ENCODE measurements at places on chromosomes 13 and 19.
A peak's percentile ranks its signal among the peaks of the same experiment; 100 is the strongest.

GRCh38 chr19:17553256-17553655, 2.2 kb upstream of the COLGALT1 start:
- no peak for DNase-seq

DNA sequence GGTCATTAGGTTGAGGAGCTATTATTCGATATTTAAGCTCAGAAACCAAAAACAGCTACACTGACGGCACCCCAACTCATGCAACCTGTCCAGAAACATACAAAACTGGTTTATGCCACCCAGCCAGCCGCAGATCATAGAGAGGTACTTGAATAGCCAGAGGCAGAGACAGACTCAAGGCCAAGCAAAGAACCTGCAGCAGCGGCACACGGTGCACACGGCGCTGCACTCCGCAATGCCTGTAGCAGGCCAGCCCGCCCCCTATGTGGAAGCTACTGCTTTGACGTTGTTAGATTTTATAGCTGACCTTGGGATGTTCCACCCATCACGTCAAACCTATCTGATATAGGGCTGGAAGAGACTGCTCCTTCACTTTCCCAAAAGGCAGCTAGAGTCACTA, 11.9 kb upstream of the DHRS12 start:
- no peak for DNase-seq

GRCh38 chr13:94218951-94219350, 260.5 kb downstream of the DCT start:
- no peak for DNase-seq

DNA sequence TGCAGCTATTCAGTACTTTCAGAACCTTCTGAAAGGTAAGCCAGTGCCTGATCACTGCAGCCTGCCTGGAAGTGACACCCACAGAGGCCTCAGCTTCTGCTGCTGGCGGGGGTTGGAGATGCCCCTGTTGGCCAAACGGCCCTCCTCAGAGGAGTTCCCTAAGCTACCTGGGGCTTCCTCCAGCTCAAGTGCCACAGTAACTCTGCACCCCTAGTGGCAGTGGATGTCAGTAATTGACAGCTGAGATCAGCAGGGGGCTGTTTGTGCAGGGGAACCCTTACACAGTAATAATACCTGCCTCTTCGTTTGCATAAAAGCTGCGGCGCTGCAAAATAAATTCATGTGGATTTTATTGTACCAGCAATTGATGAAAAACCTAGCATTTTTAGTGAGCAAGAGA, 28.9 kb downstream of the TDRD12 start:
- no peak for DNase-seq

DNA sequence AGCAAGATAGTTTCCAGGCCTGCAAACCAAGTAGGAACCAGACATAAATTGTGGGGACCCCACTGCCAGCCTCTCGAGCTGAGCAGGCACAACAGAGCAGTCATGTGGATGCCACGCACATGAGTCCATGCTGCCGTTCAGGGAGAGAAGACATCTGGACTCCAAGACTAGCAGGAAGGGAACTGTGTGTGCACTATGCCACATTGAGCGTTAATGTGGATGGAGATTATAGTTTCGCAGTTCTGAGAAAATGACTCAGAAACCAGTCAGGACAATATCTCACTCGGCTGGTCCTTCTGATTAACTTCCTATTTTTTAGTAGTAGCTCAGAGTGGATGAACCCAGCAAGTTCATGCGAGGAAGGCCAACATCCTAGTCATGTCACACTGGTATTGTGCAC, 124.9 kb downstream of the CRYL1 start:
- no peak for DNase-seq

- DNase-seq = no peak
Observed at GRCh38 chr19:49200238-49200862, 42.8 kb downstream of the TRPM4 start.

- no peak for DNase-seq
Observed at GRCh38 chr19:1076046-1076386, 9.0 kb downstream of the ARHGAP45 start.

GRCh38 chr19:16084067-16084685, 7.9 kb downstream of the TPM4 start:
- DNase-seq = no peak

DNA sequence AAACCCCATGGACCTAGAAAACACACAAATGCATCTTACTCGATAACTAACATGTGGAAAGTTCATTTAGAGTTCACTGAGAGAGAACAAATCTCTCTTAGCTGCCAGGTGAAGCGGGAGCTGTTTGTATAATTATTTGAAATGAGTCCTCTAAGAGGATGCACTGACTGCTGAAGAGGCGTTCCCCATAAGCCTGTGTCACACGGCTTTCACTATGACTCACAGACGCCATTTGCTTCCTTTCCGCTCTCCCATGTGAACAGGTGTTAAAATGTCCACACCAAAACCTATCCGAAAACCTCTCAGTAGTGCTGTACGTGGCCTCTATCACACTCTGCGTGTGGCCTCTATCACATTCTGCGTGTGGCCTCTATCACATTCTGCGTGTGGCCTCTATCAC, 101.8 kb downstream of the SOX1 start:
- no peak for DNase-seq

DNA sequence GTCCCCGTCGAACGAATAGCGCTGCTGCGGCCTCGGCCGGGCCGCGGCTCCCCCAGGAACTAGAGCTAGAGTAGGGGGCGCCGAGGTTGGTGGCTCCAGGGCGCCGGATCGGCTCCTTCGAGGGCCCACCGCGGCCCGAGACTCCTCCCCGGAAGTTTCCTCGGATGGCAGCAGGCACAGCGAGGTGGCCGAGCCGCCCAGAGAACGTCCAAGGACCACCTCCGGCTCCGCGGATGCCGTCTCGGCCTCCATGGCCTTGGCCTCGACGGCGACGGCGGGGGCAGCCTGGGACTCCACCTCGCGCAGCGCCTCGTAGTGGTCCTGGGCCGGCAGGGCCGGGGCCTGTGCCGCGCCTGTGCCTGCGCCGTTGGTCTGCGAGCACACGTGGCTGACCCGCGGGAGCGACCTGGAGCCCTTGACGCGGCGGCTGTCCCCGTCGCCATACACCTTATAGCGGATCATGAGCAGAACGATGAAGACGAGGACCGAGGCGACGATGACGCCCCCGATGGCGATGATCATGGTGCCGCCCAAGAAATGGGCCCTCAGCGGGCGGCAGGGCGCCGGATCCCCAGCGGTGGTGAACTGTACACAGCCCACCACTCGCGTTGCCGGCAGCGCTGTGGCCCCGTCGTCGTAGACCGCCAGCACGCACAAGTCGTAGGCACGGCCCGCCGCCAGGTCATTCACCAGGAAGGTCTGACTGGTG, 11.8 kb downstream of the IFNL1 start:
- no peak for DNase-seq

- no peak for DNase-seq
Observed at GRCh38 chr19:18613589-18614234, 1.0 kb downstream of the TMEM59L start.

- DNase-seq = no peak
Observed at GRCh38 chr13:47853236-47853635, 147.8 kb downstream of the SUCLA2 start.

DNA sequence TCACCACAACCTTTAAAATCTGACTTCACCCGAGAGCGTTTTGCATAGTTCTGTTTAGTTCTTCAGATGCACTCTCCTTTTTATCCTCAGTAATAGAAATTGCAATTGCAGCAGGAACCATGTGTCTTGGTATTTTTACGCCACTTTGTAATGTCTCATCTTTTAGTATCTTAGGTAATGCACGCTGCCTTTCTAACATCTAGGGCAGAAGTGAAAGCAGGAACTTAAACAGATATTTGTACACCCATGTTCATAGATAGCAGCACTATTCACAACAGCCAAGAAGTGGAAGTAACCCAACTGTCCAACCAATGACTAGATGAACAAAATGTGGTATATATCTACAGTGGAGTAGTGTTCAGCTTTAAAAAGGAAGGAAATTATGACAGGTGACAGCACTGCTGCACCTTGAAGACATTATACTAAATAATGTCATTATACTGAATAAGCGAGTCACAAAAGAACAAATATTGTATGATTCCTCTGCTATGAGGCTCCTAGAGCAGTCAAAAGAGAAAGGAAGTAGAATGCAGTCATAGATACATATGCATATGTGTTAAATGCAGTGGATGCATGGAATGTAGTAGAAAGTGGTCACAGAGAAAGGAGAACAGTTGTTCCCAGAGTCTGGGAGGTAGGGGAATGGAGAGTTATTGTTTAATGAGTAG, 105.9 kb upstream of the GJB6 start:
- no peak for DNase-seq

DNA sequence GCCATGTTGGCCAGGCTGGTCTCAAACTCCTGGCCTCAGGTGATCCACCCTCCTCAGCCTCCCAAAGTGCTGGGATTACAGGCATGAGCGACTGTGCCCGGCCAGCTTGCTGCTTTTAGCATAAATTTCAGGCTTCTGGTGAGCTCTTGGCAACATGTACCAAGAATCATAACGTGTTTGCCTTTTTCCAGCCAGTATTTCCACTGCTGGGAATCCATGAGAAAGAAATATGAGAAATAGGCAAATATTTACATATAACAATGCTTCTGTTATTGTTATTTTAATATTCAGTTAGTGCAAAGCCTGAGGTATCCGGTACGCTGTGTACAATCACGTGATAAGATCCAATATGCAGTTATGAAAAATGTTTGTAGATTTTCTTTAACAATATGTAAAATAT, 29.2 kb upstream of the CERS4 start:
- DNase-seq = no peak

- DNase-seq = no peak
Observed at GRCh38 chr19:56139847-56140582, 1.1 kb upstream of the ZNF444 start.

- no peak for DNase-seq
Observed at GRCh38 chr13:50450279-50450678, 393.2 kb downstream of the DLEU7 start.

- peak; percentile 71 for DNase-seq
Observed at GRCh38 chr19:51926784-51927741, at the start of gene ZNF613. Gene ZNF613, plus strand, starts transcription at chr19:51927472. Its CDS starts 8,749 bp downstream, at chr19:51936221.

GRCh38 chr19:10226021-10226375, 5.1 kb downstream of the S1PR2 start:
- DNase-seq = no peak

DNA sequence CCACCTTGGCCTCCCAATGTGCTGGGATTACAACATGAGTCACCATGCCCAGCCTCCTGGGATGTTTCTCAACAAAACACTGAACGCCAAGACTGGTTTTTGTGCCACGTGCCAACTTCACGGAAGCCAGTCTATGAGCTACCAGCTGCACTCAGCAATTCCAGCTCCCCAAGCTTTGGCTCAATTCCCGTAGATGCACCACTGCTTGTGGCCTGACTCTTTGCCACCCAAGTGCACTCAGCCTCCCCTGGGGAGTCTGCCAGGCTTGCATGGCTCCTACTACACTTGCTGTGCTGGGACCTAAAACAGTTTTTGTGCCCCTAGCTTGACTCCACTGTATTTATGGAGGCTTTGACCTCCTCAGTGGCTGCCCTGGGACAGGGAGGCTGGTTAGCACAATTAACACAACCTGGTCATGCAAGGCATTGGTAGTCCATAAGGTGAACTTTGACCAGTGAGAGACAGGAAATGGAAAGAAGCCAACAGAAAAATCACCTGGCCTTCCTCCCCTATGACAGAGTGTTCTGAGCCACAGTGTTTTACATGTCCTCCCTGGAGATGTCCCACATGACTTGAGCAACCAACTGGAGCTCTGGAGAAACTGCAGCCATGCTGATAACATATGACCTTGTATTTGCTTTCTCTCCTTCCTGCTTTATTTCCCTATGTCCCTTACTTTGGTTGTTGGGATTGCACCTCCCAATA, 1173.1 kb downstream of the UQCRFS1 start:
- DNase-seq = no peak

GRCh38 chr19:18541992-18542940, 1.1 kb downstream of the FKBP8 start:
- DNase-seq = no peak

DNA sequence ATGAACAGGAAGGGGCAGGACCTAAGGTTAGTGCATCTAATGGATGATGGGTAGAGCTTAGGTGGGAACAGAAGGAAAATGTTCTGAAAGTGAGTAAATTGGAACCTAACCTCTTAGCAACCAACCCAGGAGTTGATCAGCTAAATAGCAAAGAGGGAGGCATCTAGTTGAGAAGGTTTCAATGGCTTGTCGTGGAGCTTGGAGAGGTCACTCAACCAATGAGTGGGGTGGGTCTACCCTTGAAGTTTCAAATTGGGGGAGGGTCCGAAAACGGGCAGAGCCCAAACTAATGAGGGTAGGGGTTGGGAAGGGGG, 5.7 kb upstream of the SHKBP1 start:
- no peak for DNase-seq

DNA sequence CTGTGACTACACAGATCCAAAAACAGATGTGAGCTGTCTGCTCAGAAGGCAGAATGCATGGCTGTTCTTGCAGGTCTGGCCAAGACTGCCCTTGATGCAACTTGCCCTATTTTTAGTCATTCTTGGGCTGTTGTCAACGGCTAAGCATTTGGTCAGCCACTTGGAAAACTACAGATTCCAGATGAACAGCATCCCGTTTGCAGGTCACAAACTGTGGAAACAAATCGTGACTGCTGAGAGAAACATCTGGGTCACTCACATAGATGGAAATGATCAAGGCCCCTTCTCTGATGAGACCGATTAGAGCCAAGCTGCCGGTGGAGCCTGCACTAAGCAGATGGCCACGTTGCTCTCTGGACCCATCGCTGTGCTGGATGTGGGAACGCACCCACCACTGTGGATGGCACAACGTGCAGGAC, 15.4 kb upstream of the METTL21C start:
- no peak for DNase-seq

DNA sequence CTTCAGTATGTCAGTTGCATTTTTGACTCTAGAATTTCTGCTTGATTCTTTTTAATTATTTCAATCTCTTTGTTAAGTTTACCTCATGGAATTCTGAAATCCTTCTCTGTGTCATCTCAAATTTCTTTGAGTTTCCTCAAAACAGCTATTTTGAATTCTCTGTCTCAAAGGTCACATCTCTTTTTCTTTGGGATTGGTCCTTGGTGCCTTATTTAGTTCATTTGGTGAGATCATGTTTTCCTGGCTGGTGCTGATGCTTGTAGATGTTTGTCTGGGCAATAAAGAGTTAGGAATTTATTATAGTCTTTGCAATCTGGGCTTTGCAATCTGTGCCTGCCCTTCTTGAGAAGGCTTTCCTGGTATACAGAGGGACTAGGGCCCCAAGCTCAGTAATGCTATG, 18.5 kb upstream of the KBTBD7 start:
- no peak for DNase-seq

- DNase-seq = no peak
Observed at GRCh38 chr13:99626461-99627082, 125.3 kb downstream of the TM9SF2 start.
